ENCODE measurements at places on chromosomes 4 and X.

DNA sequence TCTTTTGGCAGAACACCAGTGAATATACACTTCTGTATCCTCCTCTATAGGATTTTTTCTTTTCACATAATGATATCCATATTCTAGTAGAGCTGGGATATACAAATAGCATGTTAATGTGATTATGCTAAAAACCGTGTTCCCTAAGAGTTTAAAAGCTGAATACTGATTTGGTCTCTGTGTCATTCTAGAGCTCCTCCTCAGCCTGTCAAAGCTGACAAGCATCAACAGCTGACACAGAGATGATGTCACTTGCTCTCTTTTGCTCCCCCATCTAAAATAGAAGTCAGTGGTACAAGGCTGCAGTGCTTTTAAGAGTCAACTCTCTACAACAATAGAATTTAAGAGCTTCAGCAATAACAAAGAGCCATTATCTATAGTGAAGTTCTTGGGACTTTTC lies 17.1 kb upstream of the HERC3 start:
- no peak for DNase-seq

GRCh38 chrX:12060489-12061260 lies 77.6 kb upstream of the FRMPD4 start:
- DNase-seq = no peak

- peak; percentile 2 for DNase-seq
Measured at GRCh38 chr4:150625033-150625432, 43.1 kb downstream of the MAB21L2 start.

DNA sequence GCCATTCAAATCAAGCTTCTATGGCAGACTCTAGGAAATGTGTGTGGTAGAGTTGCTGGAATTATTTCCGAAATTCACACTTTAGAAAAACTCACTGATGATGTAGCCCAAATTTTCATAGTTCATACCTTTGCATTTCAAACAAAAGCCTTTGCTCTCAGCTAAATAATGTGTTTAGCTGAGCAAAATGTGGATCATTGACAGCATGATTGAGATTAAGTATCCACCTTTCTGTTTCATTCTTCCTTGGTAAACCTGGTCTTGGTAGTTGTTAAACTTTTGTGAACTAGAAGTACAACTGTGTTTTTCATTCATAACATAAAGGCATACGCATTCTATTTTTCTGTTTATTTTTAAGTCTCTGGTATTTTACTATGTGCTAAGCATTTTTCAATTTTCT lies 7.2 kb downstream of the PCDH7 start:
- no peak for DNase-seq

DNA sequence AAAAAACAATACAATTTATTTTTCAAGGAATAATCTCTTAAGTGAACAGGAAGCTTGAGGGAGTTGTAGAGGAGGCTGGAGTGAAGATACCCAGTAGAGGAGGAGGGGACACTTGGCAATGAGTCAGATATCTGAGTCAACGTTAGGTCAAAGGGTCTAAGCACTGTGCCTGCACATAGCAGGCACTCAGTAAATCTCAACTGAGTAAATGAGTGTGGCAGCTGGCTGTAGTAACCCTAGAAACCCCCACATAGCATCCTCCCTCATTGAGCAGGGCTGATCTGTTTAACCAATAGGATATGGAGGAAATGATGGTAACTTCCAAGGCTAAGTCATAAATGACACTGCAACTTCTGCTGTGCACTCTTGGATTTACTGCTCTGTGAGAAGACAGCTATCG lies 186.0 kb upstream of the FAM241A start:
- no peak for DNase-seq

- no peak for DNase-seq
Measured at GRCh38 chr4:184413261-184414046, 60.9 kb downstream of the IRF2 start.

- no peak for DNase-seq
Measured at GRCh38 chr4:153209410-153209809, 5.2 kb downstream of the TRIM2 start.

DNA sequence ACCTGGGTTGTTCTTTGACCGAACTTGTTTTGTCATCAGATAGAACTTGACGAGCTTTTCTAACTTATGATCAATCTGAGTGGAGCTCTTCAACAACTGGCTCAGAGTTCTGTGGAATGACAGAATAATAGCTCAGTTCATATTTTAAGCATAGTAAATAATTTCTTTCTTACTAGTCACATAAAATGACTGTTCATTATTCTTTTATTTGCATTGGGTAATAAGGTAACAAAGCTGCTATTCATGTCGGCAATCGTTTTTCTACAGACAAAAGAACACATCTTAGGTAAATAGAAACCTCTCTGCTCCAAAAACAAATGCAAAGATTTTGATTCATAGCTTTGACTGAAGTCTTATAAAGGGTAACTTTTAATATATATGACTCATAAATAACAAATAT lies 57.3 kb upstream of the CXCL8 start:
- no peak for DNase-seq

DNA sequence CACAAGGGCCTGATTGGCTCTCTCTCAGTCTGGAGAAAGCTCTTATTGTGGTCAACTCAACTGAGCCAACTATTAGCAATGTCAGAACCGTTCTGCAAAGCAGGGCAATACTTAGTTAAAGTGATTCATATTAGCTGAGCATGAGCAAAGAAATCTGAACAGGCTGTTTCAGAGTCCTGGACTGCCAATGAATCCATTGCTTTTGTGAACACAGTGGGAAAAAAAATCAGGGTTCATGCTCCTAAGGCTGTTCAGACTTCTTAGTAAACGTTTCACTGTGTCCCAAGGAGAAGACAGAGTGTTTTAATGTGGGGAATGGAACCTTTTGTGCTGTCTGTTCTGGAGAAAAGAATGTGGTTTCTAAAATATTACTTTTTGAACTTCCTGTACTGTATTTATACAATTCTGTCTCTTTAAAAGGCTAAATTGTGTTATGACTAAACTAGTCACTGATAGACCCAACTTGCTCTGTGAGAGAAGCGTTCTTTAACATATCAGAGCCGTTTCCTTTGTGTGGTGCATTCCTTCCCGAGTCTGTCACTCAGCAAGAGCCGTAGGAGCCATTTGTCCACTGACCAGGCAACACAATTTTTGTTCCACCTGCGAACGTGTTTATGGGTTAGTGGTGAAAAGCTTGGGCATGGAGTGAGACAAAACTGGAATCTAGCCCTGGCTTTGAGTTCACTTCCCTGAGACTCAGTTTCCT lies 366.1 kb downstream of the FBXO8 start:
- DNase-seq = peak; percentile 10

DNA sequence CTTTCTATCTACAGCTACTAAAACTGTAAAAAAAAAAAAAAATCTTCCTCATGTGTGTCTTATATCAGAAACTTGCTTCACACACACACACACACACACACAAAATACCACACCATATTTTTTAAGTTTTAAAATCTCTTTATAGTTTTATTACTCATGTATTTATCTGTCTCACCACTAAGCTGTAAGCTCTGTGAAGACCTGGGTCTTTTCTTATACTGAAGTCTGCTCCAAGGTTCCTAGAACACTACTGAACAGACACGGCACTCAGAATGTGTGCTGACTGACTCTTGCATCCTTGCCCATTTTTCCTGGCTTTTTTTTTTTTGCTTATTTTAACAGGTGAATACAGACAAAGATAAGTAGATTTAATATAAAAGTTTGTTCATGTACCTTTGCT lies 135.6 kb upstream of the CXXC4 start:
- DNase-seq = no peak

Data from H7 (cell line).